ENCODE measurements at places on chromosomes 6 and 20. TPM values are rescaled to one million over a fixed set of nuclear protein-coding genes. Genes with fewer than 3 reads are reported as not detected.

GSTA2 gene
- not detected for total RNA-seq

- no peak overlapping the region for H3K4me3 ChIP-seq
- peaks cover 18% of the 10 kb centered on the region for H3K27me3 ChIP-seq
- H3K4me1 ChIP-seq, result peaks cover 13% of the 10 kb centered on the region
- H3K36me3 ChIP-seq, result no peaks in the 10 kb centered on the region
Measured at GRCh38 chr20:62598761-62599194, 43.5 kb upstream of the SLCO4A1 start.

HRH3 gene
- total RNA-seq, result 1.8 TPM

DNA sequence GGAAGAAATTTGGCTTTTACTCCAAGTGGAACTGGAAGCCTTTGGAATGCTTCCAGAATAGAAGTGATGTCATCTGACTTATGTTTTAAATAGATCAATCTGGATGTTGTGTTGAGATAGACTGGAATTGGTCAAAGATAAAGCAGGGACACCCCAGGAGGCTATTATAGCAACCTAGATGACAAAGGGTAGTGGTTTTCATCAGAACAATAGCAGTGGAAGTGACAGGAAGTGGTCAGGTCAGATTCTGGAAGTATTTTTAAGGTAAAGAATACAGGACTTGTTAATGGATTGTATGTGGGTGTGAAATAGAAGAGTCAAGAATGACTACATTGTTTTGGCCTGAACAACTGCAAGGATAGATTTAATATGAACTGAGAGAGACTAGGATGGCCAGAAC lies 191.4 kb downstream of the ADGRB3 start:
- H3K4me1 ChIP-seq, result no peaks in the 10 kb centered on the region
- no peak overlapping the region for H3K27ac ChIP-seq
- DNase-seq, result no peak

DNA sequence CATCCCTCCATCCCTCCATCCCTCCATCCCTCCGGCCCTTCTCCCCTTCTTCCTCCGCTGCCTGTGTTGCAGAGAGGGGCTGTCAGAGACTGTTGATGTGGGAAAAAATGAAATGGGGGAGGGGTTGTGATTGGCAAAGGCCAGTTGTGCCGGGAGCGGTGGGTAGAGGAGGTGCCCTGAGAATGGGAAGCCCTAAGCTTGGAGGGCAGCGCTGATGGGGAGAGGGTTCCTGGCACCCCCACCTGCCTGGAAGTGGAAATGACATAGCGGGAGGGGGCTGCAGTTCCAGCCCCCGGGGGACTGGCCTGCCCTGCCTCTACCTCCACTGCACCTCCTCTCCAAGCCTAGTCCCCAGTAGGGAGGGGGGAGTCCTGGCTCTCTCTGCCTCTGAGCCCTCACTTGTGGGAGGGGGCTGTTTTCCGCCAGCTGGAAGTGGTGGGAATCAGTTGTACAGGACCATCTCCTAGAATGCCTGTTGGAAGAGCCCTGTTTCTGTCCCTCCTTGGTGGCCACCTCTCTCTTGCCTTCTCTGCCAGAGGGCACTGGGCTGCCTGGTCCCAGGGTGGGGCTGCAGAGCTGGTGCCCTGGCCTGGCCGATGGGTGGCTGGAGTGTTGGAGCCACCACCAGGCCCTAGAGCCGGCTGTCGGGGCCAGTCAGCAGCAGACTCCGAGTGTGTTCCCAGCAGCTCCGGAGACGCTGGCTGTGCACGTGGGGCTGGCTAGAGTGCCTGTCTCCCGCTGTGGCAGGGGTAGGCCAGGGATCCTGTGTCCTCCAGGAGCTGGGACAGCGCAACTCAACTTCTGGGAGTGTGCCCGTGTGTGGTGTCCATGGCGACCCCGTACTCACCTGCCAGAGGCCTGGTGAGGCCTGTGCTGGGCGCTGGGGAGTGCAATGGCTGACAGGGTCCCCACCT lies 1.5 kb downstream of the DLGAP4 start:
- peaks cover 44% of the 10 kb centered on the region for H3K27me3 ChIP-seq
- no peaks in the 10 kb centered on the region for H3K36me3 ChIP-seq
- H3K4me3 ChIP-seq, result peak overlapping the region; percentile 49

DNA sequence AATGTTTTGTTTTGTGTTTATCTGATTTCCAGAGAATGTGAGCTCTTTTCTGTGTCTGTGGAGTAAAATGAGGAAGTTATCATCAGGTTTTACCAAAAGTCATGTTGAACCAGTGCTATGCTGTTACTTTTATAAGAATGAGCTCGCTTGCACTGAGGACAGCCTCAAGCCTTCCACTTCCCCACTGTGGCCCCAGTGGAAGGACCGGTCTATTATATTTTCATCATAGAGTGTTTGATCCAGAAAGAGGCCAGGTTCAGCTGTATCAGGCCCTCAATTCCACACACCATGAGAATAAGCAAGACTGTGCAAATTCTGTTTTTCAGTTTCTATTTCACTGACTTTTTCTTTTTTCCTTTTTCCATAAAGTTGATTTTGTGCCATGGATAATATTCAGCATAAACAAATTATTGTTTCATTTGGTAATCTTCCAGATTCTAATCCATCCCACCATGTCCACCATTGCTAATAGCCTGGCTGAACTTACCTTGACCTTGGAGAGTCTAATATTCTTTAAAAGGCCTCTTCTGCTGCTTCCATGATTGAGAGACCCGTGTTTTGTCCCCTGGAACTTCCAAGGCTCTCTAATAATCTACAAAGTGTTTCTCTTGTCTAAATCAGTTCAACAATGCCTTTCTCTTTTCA lies 286.2 kb downstream of the THBS2 start:
- DNase-seq, result no peak
- H3K4me1 ChIP-seq, result no peaks in the 10 kb centered on the region
- no peak overlapping the region for H3K4me3 ChIP-seq
- no peaks in the 10 kb centered on the region for H3K36me3 ChIP-seq

DNA sequence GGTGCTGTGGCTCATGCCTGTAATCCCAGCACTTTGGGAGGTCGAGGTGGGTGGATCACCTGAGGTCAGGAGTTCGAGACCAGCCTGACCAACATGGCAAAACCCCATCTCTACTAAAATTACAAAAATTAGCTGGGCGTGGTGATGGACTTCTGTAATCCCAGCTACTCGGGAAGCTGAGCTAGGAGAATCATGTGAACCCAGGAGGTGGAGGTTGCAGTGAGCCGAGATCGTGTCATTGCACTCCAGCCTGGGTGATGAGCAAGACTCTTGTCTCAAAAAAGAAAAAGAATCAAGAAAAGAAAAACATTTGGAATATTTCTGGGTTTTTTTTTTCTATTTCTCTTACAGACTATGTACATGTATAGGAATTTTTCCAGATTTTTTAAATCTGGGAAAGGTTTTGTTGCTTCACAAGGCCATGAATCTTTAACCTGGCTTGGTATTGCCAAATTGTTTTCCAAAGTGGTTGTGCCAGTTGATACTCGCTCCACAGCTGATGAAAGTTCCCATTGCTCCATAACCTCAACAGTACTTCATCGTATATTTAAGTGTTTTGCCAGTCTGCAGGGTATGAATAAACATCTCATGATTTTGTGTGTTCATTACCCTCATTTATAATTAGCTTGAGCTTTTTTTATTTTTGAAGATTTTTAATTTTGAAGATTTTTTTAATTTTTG lies 33.5 kb downstream of the RNF217 start:
- H3K27me3 ChIP-seq, result no peaks in the 10 kb centered on the region
- H3K4me3 ChIP-seq, result no peak overlapping the region
- no peaks in the 10 kb centered on the region for H3K4me1 ChIP-seq

TMEM244 gene
- total RNA-seq, result not detected

- H3K27ac ChIP-seq, result no peak overlapping the region
- peaks cover under 1% of the 10 kb centered on the region for H3K4me1 ChIP-seq
- no peaks in the 10 kb centered on the region for H3K27me3 ChIP-seq
- H3K4me3 ChIP-seq, result no peak overlapping the region
Measured at GRCh38 chr20:5509803-5510202, 193.0 kb upstream of the PROKR2 start.

- H3K36me3 ChIP-seq, result no peaks in the 10 kb centered on the region
- H3K4me3 ChIP-seq, result peak overlapping the region; percentile 91
- no peaks in the 10 kb centered on the region for H3K27me3 ChIP-seq
- no peak for DNase-seq
- H3K27ac ChIP-seq, result peak overlapping the region; percentile 98
- peaks cover 5% of the 10 kb centered on the region for H3K4me1 ChIP-seq
Measured at GRCh38 chr6:17705428-17705777, 1.3 kb downstream of the NUP153 start.

- no peak overlapping the region for H3K4me3 ChIP-seq
- H3K4me1 ChIP-seq, result no peaks in the 10 kb centered on the region
- no peaks in the 10 kb centered on the region for H3K27me3 ChIP-seq
- DNase-seq, result no peak
Measured at GRCh38 chr6:104087765-104088164, 772.0 kb downstream of the HACE1 start.

GRCh38 chr6:143559051-143559660 lies 47.6 kb upstream of the FUCA2 start:
- no peak overlapping the region for H3K27ac ChIP-seq
- no peaks in the 10 kb centered on the region for H3K27me3 ChIP-seq
- DNase-seq, result no peak
- H3K4me1 ChIP-seq, result no peaks in the 10 kb centered on the region
- H3K4me3 ChIP-seq, result no peak overlapping the region

DNA sequence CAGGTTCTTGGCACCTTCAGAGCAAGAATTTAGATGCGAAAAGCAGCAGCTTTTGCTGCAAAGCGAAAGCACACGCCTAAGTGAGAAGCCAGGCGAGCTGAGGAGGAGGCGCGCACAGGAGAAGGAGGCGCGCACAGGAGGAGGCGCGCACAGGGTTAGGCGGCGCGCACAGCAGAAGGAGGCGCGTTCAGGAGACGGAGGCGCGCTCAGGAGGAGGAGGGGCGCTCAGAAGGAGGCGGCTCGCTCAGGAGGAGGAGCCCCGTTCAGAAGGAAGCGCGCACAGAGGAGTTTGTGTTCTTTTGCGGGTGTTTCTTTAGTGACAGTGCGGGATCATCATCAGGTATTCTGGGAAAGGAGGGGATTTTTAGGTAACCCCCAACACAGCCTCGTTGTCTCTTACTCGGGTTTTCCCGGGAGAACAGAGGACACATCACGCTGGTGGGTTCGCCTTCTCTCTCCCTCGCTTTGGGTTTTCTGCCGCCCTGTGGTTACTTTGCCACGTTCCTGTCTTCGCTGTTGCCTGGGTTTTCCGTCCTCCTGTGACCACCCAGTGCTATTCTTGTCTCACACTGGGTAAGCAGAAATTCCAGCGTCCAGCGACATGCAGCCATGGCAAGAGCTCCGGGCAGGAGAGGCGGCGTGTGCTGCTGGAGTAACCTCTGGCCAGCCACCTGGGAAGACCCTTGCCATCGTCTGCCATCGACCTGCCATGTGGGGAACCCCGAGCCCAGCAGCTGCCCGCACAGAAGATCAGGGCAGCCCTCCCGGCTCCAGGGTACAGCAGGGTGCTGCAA lies 47.0 kb downstream of the WDR27 start:
- H3K27ac ChIP-seq, result peak overlapping the region; percentile 61
- peak; percentile 59 for DNase-seq
- peaks cover 38% of the 10 kb centered on the region for H3K36me3 ChIP-seq

CLPSL1 gene
- total RNA-seq, result not detected

RIPPLY2 gene
- 11.4 TPM for total RNA-seq

SNAP25 gene
- total RNA-seq, result 370 TPM

GRCh38 chr6:142275236-142276006 lies 26.4 kb upstream of the ADGRG6 start:
- no peak for DNase-seq
- H3K4me1 ChIP-seq, result no peaks in the 10 kb centered on the region
- H3K27me3 ChIP-seq, result no peaks in the 10 kb centered on the region
- no peak overlapping the region for H3K27ac ChIP-seq
- H3K4me3 ChIP-seq, result no peak overlapping the region
- H3K36me3 ChIP-seq, result no peaks in the 10 kb centered on the region
